Mesothelial cell of epicardium (in vitro differentiated cells): ENCODE measurements at places on chromosomes 7 and 10. TPM values are rescaled to one million over a fixed set of nuclear protein-coding genes. Genes with fewer than 3 reads are reported as not detected.

- no peak for DNase-seq
Observed at GRCh38 chr7:25151773-25152172, 26.7 kb upstream of the CYCS start.

DNA sequence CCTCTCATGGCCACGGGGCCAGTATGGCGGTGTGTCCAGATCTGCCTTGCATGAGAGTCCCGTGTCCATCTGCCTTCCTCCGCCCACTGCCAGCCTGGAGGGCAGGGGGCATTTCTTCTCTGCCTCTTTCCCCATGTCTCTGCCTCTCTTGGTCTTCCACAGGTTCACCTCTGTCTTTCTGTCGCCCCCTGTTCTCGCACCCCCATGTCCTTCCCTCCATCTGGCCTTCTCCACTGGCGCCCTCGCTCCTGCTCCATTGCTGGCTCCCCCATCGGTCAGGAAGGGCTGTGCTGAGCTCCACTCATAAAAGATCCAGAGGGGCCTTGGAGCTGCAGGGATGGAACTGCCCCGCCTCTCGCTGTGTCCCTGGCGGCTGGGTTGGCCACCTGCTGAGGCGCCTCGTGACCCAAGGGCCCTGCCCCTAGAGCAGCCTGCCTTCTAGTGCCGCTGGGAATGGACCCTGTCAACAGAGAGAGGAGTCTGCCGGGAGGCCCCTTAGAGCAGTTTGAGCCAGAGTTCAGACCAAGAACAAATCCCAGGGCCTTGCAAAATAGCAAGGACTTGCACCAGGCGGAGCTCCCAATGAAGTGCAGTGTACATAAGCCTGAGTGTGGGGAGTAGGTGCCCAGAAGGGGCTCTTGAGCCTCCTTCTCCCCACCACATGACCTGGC lies 42.0 kb downstream of the GOLGA7B start:
- DNase-seq: no peak

GRCh38 chr7:37118004-37118403 lies 330.7 kb downstream of the ELMO1 start:
- no peak for DNase-seq

DNA sequence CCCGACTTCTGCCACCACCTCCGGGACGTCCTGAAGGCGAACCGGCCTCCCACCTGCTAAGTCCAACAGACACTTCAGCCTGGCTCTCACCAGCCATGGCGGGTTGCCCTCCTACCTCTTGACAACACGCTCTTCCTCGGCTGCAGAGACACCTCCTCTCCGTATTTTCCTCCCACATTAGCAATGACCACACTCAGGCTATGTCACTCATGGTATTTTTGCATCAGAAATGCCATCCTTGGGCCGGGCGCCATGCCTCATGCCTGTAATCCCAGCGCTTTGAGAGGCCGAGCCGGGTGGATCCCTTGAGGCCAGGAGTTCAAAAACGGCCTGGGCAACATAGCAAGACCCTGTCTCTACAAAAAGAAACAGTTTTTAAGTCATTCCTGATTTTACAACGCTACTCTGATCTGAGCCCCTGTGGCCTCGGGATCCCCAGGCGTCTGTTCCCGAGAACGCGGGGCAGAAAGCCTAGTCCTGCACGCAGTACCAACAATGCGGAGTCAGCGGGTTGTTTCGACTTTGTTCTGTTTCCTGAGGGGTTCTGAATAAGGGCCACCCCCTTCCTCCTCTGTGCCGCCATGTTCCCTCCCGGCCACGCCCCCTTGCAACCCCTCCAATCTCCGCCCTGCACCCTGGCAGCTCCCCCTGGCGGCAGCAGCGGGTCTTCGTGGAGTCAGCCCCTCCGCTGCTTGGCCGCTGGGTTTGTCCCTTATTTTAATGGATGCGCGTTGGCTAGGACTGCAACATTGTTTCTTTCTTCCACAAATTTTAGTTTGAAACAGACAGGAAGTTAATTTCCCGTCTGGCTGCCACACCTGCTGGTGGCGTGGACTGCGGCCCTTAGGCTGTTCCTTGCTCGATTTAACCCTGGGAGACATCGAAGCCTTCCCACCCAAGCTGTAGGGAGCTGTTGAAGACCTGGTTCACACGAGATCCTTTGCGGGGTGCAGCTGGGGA lies 9.7 kb upstream of the ZFAND2A start:
- DNase-seq: no peak

DNA sequence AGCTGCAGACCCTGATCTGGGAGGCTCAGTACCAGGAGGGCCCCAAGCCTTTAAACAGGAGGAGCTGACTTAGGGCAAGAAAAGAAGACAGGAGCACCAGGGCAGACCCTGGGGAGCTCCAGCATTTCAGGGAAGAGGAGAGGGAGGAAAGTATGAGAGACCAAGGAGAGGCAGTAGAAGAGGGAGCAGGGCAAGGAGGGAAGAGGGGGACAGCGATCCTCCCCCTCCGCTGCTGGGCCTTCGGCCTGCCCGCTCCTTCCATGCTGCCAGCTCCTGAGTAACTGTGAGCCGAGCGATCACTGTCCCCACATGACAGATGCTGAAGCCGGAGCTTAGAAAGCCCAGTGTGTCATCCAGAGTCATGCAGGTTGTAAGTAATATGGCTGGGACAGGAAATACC lies 65.9 kb downstream of the ALOX5 start:
- DNase-seq: no peak

DNA sequence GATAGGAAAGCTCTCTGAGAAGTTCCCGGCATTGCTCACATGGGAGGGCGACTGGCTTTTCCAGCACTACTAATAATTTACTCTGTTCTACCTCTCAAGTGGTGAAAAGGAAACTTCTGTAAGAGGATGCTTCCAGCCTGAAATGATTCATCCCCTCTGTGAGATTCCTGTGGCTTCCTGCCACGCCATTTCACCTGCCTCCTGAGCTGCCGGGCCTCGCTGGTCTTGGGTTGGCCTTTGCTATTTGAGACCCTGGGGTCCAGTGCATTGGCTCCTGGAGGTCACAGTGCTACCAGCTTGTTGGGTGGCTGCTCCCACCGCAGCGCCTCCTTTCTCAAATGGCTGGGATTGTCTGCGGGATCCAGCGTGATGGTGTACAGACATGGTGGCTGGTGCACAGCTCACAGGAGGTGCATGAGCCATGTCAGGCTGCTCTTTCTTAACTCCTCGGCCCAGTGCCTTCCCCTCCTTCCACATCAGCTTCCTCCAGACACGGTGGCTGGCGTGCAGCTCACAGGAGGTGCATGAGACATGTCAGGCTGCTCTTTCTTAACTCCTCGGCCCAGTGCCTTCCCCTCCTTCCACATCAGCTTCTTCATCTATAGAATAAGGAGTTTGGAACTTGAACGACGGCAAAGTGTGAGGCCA lies 42.9 kb upstream of the PCBD1 start:
- DNase-seq: no peak

- DNase-seq: no peak
Observed at GRCh38 chr10:28926932-28927331, 249.6 kb downstream of the BAMBI start.

GRCh38 chr10:89458291-89458690 lies 43.9 kb downstream of the IFIT5 start:
- DNase-seq: no peak

- DNase-seq: no peak
Observed at GRCh38 chr10:61836888-61837754, 64.4 kb upstream of the ARID5B start.

GRCh38 chr10:15220445-15220844 lies 52.0 kb upstream of the NMT2 start:
- no peak for DNase-seq

DNA sequence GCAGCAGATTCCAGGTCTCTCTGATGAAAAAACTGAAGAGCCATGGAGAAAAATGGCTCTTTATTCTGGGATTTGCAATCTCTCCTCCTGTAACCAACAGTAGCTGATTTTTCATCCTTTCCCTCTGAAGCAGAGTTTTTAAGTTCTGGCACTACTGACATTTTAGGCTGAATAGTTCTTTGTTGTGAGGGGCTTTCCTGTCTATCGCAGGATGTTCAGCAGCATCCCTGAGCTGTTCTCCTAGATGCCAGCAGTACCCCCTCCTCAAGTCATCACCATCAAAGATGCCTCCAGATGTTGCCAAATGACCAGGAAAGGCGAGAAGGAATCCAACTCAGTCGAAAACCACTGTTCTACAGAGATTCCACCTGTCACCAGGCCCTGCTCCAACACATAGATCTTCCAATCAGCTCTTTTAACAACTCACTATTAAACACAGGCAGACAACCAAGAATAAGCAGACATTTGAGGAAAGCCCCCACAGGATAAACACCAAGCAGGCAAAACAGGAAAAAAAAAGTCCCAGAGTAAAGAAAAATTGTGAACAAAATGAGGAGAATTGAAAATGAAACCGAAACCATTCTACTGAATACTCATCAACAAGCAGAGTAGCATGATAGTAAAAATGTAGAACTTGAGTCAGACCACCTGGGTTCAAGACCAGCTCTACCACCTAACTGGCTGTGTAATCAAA lies 124.8 kb downstream of the MPP7 start:
- DNase-seq: no peak

DNA sequence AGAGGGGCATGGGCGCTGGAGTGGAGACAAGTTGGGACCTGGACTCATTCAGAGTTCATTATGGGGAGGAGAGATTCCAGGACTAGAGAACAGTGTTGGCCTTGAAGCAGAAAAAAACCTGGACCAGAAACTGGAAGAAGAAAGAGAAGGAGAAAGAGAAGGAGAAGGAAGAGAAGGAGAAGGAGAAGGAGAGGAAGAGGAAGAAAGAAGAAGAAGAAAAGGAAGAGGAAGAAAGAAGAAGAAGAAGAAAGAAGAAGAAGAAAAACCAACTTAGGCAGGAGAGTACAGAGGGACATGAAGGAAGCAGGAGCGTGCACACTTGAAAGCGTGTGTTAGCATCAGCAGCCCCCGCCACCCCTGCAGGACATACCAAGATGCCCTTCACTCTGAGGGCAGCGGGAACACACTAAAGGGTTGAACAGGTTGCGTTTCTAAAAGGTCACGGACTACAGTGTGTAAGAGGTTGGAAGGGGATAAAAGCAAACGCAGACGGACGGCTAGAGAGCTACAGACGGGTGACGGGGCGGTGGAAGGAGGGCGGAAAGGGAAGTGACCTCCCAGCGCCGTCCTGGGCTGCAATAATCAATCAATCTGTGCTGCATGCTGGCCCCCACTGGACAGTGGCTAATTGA lies 95.3 kb downstream of the SEC61G start:
- DNase-seq: no peak

DNA sequence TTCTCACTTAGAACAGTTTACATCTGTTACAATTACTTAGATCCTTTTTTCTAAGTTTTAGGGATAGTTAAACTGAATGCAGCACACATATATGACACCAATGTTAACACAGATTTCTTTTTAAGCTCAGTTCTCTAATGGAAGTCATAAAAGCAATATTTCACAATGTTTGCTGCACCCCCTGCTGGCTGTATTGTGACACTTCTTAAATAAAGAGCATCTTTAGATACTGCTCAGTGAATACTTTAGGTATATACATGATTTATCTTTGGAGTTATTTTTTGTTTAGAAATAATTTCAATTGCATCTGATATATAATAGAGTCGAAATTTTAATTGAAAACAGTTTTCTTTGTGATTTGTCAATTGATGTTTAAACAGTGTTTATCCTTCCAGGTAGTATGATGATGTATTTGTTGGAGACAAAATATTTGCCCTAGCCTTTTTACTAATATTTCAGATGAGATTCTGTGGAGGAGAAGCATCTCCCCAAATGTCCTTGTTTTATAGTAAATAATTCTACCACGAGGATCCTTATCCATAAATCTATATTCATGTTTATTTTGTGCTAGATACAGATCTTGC lies 174.4 kb downstream of the ST7 start:
- no peak for DNase-seq

- no peak for DNase-seq
Observed at GRCh38 chr10:26525586-26525985, 87.4 kb downstream of the APBB1IP start.

DNA sequence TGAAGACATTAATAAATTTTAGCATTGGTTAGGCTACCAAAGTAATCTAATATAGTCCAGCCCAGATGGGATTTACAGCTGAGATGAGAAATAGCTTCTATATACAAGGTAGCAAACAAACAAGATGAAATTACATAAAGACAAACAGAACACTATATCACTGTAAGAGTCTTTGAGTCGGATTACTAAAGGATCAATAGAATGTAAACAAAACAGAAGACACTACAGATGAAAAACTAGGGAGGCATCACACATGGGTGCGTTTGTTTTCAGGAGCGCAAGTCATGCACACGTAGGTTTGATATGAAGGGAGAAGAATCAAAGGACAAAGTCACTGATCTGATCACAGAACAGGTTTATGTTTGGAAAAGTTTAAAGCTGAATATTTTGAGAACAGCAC lies 26.5 kb downstream of the MPP7 start:
- no peak for DNase-seq

Gene PPP1R17
- not detected in 3 replicates for total RNA-seq

Gene CALML3
- 0.07 TPM in 1 of 3 replicates, not detected in the others for total RNA-seq

Gene PSMG3
- 27.0 to 32.5 TPM (median 31.0 TPM) in 3 replicates for total RNA-seq

Gene FAM170B
- not detected in 3 replicates for total RNA-seq

Gene RBM33
- total RNA-seq: 83.4 to 91.9 TPM (median 91.5 TPM) in 3 replicates

Gene TECTB
- total RNA-seq: not detected in 3 replicates
